ENCODE measurements at places on chromosomes 1 and 21.

GRCh38 chr1:222750651-222751050 lies 13.6 kb downstream of the FAM177B start:
- DNase-seq = no peak

DNA sequence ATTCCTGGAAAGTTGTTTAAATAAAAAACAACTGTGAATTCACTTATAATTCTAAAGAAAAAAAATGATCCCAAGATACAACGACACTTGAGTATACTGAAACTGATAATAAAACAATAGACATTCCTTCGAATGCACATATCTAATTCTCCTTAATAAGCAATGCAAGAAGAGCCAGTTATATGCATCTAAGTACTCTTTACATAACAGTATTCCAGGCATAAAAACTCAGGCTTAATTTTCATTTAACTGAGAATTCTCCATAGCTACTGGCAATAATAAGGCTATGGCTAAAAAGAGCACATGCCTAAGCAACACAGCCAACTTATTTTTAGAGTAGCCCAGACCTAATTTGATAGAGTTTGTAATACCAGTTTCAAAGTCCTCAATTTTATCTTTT lies 31.2 kb downstream of the SASS6 start:
- DNase-seq = no peak

DNA sequence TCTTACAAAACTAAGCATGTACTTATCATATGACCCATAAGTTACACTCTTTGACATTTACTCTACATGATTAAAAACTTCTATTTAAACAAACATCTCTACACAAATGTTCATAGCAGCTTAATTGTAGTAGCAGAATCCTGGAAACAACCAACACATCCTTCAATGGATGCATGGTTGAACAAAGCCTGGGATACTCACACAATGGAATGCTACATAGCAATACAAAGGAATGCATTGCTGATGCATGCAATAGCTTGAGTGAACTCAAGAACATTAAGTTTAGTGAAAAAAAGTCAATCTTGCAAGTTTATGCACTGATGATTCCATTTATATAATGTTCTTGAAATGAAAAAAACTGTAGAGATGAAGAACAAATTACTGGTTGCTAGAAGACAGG lies 686.9 kb downstream of the LRRIQ3 start:
- no peak for DNase-seq

GRCh38 chr1:3612123-3612522 lies 815 bp upstream of the MEGF6 start:
- DNase-seq = no peak

GRCh38 chr1:204544321-204544720 lies 28.1 kb downstream of the MDM4 start:
- no peak for DNase-seq

DNA sequence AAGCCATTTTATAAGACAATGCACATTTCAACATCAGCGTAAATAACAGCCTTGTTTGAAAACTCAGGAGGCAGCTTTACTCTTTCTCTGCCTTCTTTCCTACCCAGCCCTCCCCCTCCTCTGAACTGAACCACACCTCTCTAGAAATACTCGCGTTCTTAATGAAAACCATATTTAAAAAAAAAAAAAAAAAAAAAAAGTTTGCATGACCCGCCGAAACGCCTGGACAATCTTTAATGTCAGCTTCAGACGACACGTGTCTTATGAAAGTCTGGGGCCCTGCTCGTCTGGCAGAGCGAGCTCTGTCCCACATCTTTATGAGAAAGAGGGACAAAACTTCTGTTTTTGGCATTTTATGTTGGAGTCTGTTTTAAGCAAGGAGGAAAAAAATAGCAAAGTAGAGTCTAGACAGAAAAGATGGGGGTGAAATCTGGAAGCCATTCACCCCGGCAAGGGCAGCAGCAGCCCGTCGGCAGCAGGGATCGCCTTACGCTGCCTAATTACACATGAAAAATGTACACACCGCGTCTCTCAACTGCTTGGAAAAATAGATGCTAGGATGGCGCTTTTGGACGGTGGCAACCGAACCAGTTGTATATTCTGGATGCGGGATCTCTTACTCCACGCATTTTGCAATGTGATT lies 130.4 kb upstream of the ETS2 start:
- DNase-seq = no peak

- no peak for DNase-seq
Observed at GRCh38 chr1:65894738-65895605, 102.3 kb downstream of the PDE4B start.

DNA sequence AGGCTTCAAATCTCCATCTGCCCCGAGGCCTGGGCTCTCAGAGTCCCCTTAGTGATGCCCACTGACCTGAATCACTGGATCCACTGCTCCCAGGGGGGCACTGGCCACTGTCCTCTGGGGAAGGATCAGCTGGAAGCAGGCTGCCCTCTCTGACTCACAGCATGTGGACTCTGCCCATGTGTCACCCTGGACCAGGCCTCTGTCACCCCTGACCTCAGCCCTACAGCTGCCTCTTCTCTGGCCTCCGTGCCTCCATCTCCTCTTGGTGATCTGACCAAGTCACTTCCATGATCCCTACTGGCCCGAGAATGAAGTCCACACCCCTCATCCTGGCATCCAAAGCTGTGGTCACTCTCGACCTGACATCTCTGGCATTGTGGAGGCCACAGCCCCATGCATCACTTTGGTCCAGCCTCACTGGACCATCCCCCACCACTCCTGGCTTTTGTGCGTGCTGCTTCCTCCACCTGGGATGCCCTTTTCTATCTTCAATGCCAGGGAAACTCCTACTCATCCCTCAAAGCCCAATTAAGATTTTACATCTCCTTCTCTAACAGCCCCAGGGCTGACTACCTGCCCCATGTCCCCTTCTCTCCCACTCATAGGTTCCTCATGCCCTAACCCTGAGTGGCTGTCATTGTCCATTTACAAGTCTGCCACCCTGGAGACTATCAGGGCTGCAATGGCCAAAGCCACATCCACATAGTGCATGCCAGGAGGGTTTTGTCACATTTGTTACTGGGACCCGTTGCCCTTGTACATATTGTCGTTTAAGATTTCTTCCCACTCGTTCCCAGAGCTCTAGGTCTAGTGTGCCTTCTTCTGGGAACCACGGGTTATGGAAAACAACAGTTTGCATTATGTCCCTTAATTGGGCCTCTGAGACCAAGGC lies 685.0 kb downstream of the MATN1 start:
- no peak for DNase-seq

GRCh38 chr1:180778782-180779398 lies 133.8 kb upstream of the KIAA1614 start:
- no peak for DNase-seq

GRCh38 chr21:15221799-15222386 lies 157.1 kb upstream of the NRIP1 start:
- peak; percentile 78 for DNase-seq

GRCh38 chr1:208691012-208691411 lies 446.8 kb upstream of the PLXNA2 start:
- no peak for DNase-seq

DNA sequence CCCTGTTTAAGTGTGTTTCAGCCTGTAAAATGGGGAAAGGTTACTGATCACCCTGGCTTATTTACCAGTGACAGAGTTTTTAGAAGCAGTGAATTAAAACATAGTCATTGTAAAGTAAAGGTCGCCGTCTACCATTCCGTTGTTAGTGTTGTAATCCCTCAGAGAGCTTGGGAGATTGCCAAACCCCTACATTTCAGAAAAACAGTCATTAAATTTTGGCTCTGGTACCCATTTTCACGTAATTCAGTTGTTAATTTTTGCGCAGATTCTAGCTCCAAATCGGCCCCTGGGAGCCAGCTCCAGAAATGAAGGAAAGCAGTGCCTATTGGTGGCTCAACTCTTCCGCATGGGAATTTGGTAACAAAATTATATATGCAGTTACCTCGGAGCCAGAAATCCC lies 127.7 kb upstream of the AJAP1 start:
- DNase-seq = no peak

GRCh38 chr1:100597061-100597741 lies 59.3 kb downstream of the GPR88 start:
- DNase-seq = peak; percentile 59

- DNase-seq = peak; percentile 80
Observed at GRCh38 chr1:24683713-24684162, 40.6 kb downstream of the SRRM1 start.

- DNase-seq = peak; percentile 2
Observed at GRCh38 chr1:248622570-248623001, 12.3 kb downstream of the OR2T11 start.

- no peak for DNase-seq
Observed at GRCh38 chr1:109609881-109610280, 9.5 kb downstream of the GNAT2 start.

- no peak for DNase-seq
Observed at GRCh38 chr1:7856345-7856744, 3.5 kb upstream of the UTS2 start.
